ENCODE measurements at places on chromosomes 4 and X. TPM values are rescaled to one million over a fixed set of nuclear protein-coding genes. Genes with fewer than 3 reads are reported as not detected.

- DNase-seq, result no peak
Measured at GRCh38 chr4:150477869-150478268, 104.1 kb upstream of the MAB21L2 start.

DNA sequence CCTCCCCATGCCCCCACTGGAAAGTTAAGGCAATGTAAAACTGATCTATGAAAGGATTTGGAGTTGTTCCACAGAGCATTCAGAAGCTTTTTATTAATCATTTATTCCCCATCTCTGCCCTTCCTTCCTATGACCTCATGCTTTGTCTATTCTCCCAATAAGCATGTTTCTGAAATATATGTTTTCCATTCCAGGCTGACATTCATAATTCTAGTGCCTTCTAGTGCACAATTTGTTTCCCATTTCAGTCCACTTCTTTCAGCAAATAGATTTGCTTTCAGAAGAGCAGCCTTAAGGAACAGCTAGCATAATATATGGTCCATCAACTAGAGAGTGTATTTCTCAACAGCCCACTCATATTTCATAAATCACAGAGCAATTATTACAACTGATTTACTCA is 77.1 kb upstream of the ATXN3L start:
- no peak for DNase-seq

Gene CCDC120
- total RNA-seq, result 4.3 TPM

GRCh38 chr4:167964766-167965373 is 127.5 kb upstream of the ANXA10 start:
- DNase-seq, result no peak

GRCh38 chrX:85569686-85570085 is 190.2 kb upstream of the POF1B start:
- no peak for DNase-seq

- DNase-seq, result no peak
Measured at GRCh38 chrX:17613979-17614588, 123.2 kb upstream of the SCML1 start.

DNA sequence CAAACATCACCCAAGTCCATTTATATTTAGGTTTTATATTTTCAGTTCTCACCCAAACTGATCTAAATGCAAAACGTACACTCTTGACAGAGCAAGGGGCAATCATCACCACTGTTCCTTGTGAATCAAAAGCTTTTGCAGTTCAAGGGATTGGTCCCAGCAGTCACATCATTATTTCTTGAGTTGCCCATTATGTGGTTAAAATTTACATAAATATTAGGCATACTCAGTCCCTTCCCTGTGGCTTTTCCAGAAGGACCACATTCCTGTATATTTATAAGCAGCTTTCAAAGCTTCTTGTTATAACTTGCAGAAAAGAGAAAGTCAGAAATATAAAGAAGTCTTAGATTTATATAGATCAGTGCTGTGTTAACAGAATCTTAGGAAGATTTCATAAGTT is 224.4 kb downstream of the CLCN4 start:
- DNase-seq, result no peak

DNA sequence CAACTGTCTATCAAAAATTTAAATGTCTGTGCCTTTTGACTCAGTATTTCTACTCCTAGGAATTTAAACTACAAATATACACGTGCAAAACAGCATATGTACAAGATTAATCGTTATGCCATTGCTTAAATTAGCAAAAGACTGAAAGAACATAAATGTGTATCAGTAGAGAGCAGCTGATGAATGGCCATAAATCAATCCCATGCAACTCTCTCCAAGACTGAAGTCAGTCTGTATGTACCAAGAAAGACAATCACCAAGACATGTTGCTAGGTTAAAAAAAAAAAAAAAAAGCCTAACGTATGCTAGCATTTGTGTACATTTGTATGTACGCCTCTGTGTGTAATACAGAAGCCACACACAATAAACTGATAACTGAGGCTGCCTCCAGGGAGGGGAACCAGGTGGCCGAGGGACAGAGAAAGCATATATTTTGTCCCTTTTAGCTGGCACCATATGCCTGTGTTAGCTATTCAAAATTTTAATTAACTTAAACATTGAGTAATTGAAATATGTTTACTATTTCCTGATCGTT is 130.7 kb downstream of the SH3KBP1 start:
- DNase-seq, result no peak

GRCh38 chr4:150164956-150165629 is 86.8 kb downstream of the DCLK2 start:
- DNase-seq, result no peak

GRCh38 chr4:77232653-77233052 is 75.6 kb downstream of the CCNG2 start:
- no peak for DNase-seq

DNA sequence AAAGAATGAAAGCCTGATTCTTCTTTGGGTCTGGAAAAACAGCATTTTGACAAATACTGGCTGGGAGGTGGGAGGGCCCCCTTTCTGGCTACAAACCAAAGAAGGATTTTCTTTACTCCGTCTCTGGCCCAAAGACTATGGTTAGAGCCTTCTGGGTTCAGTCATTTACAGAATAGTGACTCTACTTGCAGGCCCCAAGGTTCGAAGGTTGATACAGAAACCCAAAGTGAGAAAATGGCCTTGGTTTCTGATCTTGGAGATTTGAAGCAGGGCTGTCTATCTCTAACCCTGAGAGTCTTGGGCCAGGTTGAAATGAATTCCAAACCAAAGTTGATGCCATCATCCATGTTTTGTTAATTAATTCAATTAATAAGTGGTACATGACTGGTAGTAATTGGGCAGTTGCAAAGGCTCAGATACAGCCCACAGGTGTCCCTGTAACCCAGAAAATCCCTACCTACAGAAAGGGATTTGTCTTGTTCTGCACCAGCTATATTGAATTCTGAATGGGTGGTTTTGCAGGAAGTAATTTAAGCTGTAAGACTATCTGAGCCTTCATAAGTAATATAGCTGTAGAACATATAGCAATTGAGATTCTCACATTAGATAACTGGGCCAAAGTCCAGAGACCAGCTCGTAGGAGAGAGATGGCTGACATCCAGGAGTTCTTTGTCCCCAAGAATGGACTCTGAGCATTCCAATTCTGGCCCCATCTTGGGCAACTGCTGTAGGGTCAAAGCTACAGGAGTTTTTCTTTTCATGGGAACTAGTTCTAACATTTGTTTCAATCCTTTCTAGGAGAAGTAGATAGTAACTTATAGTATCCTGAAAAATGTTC is 34.5 kb downstream of the CHRNA9 start:
- no peak for DNase-seq

Gene CXCL13
- not detected for total RNA-seq

Gene MAGEB1
- total RNA-seq, result not detected

DNA sequence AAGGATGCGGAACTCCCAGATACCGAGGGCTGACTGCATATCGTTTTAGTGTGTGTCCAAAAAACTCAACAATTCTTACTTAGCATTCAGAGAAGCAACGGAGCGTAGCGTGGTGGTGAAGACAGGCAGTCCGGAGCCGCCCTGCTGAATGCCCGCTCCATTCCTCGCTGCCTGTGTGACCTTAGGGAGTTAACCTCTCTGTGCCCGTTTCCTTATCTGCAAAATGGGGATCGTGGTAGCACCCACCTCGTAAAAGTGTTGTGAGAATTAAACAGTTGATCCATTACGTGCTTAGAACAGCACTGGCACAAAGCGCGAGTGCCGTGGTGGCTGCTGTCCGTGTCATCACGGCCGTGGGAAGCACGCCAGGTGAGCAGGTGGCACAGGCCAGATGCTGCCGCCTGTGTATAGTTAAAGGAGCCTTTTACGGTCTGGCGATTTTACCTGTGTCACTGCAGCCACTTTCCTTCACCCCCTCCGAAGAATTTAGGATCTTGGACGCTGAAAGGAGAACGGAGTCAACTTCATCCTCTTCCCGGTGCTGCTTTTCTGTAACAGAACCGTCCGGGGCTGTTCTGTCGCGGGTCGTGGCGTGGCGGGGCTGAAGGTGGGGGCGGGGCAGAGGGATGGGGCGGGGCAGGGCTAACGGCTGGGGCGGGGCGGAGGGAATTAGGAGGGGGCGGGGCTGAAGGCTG is 885 bp downstream of the CCDC110 start:
- DNase-seq, result peak; percentile 53

Gene TMEM175
- total RNA-seq, result 23.3 TPM
